ENCODE measurements at places on chromosomes 7 and 10.

DNA sequence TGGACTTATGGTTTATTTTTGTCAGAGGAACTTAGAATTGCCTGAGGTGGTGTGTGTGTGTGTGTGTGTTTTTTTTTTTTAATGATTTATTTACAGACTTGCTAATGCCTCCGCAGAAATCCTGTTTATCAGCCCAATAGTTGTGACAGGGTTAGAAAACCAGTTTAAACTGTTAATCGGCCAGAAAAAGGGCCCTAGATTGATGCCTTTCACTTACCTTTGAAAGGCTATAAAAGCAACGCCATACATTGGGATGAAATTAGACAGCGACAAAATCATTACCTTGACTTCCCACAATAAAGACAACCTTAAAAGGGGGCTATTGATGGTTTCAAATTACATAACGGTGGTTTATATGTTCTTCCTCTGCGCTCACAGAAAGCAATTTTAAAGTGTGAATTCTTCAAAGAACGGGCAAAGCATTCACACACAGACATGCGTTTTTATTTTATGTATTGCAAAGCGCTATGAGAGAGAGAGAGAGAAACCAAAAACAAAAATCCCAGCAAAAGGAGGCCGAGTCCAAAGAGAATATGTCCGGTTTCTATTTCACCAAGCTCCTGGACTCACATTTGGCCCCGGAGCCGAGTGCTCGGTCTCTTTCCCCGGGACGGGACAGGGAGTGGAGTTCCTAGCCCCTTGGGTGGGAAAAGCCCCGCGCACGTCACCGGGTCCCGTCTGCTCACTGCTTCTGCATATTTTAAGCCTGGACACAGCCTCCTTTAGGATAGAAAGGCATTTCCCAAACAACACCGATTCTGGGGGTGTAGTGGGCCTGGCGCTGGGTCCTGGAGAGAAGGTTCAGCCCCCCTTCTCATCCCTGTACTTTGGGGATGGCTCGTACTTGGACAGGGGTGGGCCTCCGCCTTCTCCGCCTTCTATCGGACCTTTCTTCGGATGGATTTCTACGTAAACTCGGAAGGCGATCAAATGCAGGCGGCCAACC lies 26.8 kb upstream of the VAX1 start:
- no peak for DNase-seq

- peak; percentile 16 for DNase-seq
Observed at GRCh38 chr10:12484941-12485805, 135.8 kb downstream of the CAMK1D start.

- no peak for DNase-seq
Observed at GRCh38 chr7:92057375-92057774, 76.9 kb downstream of the CYP51A1 start.

DNA sequence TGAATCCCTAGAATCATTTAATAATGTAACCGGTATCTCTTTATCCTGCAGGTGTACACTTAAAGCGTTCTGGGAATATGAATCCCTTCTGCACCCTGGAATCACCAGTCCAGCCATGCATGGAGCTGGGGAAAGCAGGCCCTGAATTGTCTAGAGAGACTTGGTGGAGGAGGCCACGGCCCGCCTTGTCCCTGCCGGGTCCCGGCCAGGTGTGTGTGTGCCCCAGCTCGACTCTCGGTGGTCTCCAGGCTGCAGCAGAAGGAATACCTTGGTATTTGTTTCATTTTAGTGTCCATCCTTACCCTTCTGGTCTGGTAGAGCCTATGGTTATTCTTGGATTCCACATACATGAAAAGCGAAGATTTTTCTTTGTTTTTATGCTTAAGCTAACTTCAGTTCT lies 58.1 kb downstream of the PRPF18 start:
- DNase-seq, result no peak

DNA sequence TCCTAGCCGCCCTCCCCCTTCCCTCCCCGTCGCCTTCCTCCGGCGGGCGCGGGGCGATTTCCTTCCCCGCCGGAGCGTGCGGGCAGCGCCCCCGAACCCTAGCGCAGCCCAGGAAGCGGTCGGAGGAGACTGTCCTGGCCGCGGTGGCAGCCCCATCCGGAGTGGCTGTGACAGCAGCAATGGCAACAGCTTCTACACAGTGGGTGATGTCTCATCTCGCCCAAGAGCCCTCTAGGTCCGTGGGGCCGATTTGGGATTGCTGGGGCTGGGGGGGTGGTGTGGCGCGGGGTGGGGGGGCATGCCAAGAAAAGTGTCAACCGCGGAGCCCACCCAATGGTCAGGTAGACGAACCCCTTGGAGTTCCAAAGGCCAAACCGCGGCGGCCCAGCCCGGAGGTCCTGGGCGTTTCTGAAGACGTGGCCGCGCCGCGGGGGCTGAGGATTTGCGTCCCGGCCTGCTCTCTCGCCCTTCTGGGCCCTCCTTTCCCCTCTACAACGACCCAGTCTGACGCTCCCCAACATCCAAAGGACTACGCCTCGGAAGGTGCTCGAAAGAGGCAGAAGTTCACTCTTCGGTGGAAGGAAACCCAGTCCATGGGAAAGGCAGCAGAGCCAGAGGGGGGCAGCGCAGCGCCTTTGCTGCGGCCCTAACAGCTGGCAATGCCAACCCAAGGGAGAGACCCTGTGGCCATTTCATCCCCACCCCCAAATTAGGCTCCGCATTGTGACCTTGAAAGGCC lies 603 bp upstream of the TWIST1 start:
- no peak for DNase-seq

GRCh38 chr10:77899080-77899477 lies 27.5 kb downstream of the DLG5 start:
- DNase-seq, result no peak

GRCh38 chr7:141714571-141714970 lies 6.4 kb downstream of the WEE2 start:
- no peak for DNase-seq

DNA sequence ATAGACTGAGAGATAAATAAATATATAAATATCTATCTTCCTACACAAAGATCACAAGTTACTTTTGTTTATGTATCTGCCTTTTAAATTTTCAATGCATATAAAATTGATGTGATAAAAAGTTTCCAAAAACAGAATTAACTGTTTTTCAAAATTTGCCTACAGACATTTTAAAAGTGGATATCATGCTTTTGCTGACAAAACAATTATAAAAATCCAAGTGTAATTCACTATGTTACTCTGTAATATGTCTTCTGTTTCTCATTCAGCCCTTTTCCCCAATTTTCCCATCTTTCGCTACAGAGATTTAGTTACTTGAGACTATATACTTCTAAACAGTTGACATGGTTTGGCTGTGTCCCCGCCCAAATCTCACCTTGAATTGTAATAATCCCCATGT lies 37.7 kb downstream of the SLC25A13 start:
- no peak for DNase-seq

DNA sequence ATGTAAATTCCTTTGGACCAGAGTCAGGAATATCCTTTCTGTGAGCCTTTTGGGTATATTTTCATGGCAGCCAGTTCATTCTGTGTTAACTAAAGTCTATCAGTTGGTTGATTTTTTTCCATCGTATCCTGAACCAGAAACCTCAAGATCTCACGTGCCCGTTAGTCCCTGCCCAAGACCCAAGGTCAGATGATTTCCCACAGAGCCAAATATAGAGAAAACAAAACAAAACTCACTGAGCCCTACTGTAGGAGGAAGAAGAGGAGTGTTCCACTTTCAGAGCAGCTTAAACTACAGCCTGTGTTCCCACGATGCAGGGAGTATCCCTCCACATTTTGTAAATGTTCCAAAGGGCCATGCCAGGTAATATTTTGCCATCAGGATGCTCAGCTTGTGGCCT lies 96.0 kb upstream of the ADO start:
- no peak for DNase-seq

GRCh38 chr7:149598721-149599308 lies 101.2 kb upstream of the ZNF746 start:
- DNase-seq, result no peak

DNA sequence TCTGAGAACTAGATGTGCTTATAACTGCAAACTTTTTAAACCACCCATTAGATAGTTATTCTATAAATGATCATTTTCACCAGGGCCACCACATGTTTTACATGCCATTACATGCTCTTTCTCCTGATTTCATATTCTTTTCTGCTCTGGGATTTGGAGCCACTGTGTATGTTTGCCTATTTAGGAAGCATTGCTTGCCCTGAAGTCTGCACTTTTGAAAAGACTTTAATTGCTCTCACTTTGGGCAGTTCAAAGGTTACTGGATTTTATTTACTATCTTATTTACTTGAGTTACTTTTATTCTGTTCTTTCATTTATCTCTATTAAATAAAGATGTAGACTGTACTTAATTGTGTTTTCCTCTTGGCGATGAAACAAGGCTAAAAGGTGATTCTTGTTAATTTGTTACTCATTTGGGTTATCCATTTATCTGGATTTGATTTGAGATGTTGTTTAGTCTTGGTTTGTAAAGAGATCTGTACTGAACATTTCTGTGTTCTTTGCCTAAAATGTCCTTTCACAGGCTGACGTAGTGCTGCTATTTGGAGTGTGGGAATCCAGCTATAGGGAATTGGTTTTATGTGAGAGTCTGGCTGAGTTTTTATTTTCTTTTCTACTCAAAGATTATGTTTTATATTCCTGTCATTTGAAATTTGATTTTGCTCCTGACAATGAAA lies 88.8 kb downstream of the SUGCT start:
- no peak for DNase-seq

DNA sequence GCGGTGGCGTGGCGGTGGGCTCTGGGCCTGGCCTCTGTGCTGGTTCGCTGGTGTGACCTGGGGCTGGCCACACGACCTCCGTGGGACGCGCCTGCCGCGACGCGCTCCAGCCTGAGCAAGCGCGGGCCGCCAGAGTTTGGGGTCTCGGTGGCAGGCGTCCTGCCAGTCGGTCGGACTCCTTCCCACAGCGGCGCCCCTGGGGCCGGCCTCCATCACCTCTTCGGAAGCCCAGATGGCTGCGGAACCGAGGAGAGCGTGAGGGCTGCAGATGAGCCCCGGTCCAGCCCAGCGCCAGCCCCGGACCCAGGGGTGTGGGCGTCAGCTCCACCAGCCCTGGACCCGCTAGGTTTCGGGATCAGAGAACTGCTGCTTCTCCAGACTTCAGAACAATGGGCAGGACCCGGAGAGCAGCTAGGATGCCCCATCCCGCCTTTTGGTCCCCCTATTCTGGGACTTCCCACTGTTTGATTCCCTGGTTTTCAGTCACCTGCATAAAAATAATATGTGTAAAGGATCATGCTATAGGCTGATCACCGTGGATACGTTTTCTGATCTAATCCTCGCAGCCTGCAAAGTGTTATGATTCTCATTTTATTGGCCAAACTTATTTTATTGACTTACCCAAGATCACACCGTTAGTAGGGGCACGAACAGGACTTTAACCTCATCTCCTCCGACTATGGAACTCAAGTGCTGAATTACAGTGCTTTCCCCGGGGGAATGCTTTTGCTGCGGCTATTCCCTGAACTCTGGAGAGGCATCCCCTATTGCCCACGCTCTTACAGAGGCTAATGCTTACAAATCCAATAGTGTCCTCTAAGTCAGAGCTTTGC lies 2.8 kb downstream of the CYP26C1 start:
- DNase-seq, result no peak

DNA sequence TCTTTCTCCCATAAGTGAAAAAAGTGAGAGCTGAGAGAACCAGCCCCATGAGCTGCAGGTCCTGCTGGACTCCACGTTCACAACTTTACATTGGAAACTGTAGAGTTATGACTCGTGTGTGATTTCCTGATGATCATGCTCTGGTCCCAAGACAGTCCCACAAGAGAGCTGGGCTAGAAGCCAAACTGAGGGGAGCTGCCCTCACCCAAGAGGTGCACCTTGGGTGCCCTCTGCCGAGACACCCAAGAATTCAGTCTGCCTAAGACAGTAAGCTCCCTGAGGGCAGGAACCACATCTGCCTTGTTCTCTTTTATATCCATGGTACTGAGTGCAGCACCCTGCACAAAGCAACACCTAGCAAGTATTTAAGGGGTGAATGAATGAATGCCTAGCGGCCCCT lies 112.8 kb upstream of the SFMBT2 start:
- DNase-seq, result no peak

DNA sequence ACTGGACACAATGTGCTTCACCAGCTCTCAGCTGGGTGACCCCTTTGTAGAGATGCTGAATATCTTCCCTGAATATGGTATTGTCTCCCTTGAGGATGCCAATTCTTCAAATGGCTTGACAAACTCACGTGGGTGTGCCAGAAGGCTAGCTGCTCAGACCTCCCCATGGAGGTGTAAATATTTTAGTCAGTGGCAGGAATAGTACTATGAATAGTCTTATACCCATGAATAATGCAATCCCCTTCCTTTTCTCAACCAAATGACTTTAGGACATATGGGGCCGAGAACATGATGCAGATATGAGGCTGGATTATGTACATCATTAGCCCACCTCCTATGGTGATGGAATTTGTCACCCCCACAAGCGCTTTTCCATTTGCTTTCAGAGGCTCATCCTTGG lies 401.8 kb downstream of the ADRA2A start:
- DNase-seq, result no peak

DNA sequence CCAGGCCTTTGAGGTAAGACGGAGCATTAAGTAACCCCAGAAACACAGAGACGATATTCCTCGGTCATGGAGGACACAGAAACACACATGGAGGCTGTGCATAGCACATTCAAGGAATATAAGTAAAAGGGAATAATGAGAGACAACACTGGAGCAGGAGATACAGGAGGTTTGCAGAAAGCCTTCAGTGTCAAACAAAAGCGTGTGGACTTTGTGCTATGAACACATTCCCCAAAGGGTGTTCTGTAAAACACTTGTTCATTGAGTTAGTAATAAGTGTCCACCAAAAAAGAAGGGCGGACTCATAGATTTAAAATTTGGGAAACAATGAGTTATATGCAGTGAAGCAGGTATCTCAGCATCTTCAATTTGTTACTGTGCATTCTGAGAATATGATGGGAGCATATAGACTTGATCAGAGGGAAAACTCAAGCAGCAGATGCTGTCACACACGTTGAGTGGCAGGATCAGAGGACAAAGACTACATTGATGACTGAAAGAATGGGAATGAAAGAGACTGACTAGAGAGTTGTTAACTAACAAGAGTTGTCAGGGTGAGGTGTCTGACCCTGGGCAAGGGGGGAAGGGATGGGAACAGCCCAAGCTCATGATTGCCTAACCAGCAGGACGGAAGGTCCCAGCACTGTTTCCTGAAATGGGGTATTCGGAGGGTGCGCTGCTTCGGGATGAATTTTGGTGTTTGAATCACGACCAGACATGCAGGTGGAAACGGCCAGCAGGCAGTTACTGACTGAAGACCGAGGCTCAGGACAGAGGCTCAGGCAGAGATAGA lies 85.2 kb upstream of the VIPR2 start:
- no peak for DNase-seq

GRCh38 chr7:106285855-106286492 lies 1.2 kb upstream of the NAMPT start:
- DNase-seq, result peak; percentile 13

- no peak for DNase-seq
Observed at GRCh38 chr10:76111986-76112825, 680.8 kb downstream of the LRMDA start.

- DNase-seq, result no peak
Observed at GRCh38 chr7:80536426-80536825, 24.6 kb upstream of the GNAT3 start.

- DNase-seq, result no peak
Observed at GRCh38 chr7:55366461-55367070, 1.4 kb downstream of the LANCL2 start.

- no peak for DNase-seq
Observed at GRCh38 chr10:118590334-118590733, 5.1 kb downstream of the PRLHR start.

- no peak for DNase-seq
Observed at GRCh38 chr7:4113271-4113670, 568.8 kb upstream of the FOXK1 start.

All from CD4-positive, alpha-beta memory T cell (primary cell).